ENCODE measurements at places on chromosomes 12 and 14.

- DNase-seq: no peak
Observed at GRCh38 chr12:47207340-47207717, 127.6 kb upstream of the AMIGO2 start.

DNA sequence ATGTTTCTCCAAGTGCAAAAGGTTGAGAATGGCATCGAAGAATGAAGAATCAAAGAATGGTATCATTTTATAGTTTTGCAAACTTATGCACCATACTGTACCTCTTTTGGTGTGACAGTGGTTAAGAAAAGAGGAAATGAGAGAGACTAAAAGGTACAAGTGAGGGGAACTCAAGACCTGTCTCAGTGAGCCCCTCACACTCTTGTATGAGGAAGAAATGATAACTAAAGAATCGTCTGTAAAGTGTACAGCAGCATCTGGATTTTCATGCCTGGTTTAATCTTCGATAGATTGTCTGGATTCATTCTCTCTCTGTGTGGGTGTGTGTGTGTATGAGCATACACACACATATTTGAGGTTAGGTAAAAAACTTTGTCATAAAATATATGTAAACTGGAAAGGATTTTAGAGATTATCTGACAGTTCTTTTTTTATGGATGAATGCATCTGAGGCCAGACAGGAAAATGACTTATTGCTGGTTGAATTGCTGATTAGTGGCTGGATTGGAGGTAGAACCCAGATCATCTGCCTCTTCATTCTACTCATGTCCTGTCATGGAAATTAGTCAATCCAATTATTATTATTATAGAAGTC is 16.0 kb upstream of the SLC38A2 start:
- DNase-seq: peak; percentile 72

- no peak for DNase-seq
Observed at GRCh38 chr12:53466640-53467039, 14.7 kb downstream of the PCBP2 start.

GRCh38 chr14:100416921-100417860 is 94.1 kb downstream of the SLC25A47 start:
- peak; percentile 95 for DNase-seq

DNA sequence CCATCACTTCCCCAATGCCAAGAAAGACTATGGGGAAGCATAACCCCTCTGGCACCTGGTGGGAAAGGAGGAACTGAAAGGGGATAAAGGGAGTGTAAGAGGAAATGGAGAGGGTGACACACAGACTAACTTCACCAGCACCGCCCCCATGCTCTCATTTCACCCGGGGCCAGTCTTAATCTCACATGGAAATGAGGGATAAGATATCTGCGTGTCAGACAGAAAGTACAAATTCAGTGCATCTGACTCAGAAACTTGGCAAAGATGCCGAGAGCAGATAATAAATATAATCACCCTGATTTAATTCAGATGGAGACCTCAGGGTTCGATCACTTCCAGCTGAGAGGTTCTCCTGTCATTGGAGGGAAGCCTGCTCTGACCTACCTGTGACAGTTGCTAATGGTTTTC is 191.6 kb downstream of the DUSP6 start:
- peak; percentile 35 for DNase-seq

DNA sequence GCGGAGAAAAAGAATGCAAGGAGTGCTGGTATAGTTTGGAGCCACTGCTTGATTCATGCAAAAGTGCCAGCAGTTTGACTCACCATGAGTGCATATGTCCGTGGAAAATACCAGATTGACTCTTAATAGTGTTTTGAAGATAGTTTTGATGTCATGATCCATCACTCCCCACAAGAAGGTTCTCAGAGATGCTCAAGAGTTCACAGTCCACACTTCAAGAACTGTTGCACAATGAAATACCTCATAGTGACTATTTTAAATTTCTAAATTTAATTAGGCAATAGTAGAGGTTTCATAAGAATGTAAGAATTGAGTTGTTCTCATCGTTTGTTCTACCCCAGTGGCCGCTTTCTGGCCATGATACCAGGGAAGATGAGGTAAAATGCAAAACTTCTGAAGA is 286.6 kb upstream of the RGS6 start:
- DNase-seq: no peak

DNA sequence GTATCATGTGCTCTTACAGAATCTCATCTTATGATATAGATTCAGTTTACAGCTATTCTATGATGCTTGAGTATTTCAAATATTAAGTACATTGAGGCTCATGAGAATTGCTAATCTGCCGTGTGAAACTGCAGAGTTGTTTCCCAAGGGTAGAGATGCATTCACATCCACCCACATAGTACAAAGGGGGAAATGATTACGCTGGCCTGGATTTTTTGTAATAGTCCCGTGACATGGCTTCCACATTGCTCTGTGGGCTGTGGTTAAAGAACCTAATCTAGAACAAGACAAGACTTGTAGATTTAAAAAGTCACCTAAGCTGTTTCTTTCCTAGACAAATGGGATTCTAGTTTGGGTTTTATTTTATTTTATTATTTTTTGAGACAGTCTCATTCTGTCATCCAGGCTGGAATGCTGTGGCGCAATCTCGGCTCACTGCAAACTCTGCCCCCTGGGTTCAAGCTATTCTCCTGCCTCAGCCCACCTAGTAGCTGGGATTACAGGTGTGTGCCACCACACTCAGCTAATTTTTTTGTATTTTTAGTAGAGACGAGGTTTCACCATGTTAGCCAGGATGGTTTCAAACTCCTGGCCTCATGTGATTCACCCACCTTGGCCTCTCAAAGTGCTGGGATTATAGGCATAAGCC is 13.0 kb upstream of the RIOX1 start:
- no peak for DNase-seq
